HuH-7.5 (cell line): ENCODE measurements at places on chromosomes 11 and 22.

- no peak for DNase-seq
Observed at GRCh38 chr11:93221539-93221938, 23.7 kb upstream of the SLC36A4 start.

- no peak for DNase-seq
Observed at GRCh38 chr11:57643802-57644201, 5.9 kb downstream of the YPEL4 start.

- DNase-seq = no peak
Observed at GRCh38 chr11:67289651-67290479, 762 bp downstream of the ANKRD13D start.

DNA sequence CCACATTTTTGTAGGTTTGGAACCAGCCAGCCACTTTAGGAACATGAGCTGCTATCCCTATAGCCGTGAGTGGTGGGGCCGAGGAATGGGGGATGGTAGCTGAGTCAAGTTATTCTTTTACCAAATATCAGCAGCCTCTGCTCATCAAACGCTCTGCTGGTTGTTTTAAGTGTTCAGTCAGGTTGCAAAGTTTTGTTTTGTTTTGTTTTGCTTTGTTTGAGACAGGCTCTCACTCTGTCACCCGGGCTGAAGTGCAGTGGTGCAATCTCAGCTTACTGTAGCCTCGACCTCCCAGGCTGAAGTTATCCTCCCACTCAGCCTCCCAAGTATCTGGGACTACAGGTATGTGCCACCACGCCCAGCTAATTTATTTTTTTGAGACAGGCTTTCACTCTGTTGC lies 14.4 kb downstream of the CABIN1 start:
- DNase-seq = no peak

GRCh38 chr11:76293189-76293631 lies 86.9 kb upstream of the WNT11 start:
- no peak for DNase-seq
